Activated T-cell treated with anti-CD3 and anti-CD28 coated beads for 48 hours (primary cell): ENCODE measurements at places on chromosomes 2 and 18.

- DNase-seq, result no peak
Measured at GRCh38 chr2:78861546-78861945, 164.0 kb upstream of the REG3G start.

- no peak for DNase-seq
Measured at GRCh38 chr2:201984800-201985525, 48.7 kb upstream of the FZD7 start.

GRCh38 chr2:239600001-239600593 is 199.3 kb upstream of the HDAC4 start:
- DNase-seq, result no peak

DNA sequence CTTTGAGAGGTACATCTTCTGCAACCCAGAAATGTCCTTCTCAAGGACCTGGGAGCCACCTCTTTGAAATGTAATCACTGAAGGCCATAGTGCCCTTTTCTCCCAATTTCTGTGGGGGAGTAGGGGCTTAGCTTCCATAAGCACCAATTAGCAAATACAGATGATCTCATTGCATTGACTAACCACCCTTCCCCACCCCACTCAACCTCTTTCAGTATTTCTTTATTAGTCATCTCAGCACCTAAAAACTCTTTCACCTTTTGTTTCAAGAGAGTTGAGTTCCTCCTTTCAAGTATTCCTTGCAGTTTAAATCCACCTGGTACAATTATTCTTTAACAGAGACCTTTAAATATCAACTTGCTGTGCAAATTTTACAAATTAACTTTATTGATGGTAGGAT is 1011.8 kb upstream of the CDH2 start:
- DNase-seq, result no peak

- no peak for DNase-seq
Measured at GRCh38 chr2:239724194-239724849, 300.8 kb downstream of the NDUFA10 start.

- no peak for DNase-seq
Measured at GRCh38 chr2:7725850-7726242, 808.6 kb downstream of the RNF144A start.
